ENCODE measurements at places on chromosomes 2 and 18. TPM values are rescaled to one million over a fixed set of nuclear protein-coding genes. Genes with fewer than 3 reads are reported as not detected.

The CHRND gene
- 0.57 TPM for total RNA-seq

The PHLPP1 gene
- total RNA-seq = 4.5 TPM

The INHA gene
- total RNA-seq = 0.05 TPM

The GALR1 gene
- total RNA-seq = 0.05 TPM

The POTEE gene
- 0.05 TPM for total RNA-seq

The SNED1 gene
- total RNA-seq = 7.1 TPM

The LONRF2 gene
- 0.24 TPM for total RNA-seq

The MDH1 gene
- 284 TPM for total RNA-seq

The PAIP2B gene
- 3.0 TPM for total RNA-seq

The FSHR gene
- total RNA-seq = not detected

The ACVR2A gene
- 7.2 TPM for total RNA-seq

The COL4A3 gene
- 0.94 TPM for total RNA-seq

The SLC40A1 gene
- total RNA-seq = 75.3 TPM
